ENCODE measurements at places on chromosomes 1 and 21. TPM values are rescaled to one million over a fixed set of nuclear protein-coding genes. Genes with fewer than 3 reads are reported as not detected.

DNA sequence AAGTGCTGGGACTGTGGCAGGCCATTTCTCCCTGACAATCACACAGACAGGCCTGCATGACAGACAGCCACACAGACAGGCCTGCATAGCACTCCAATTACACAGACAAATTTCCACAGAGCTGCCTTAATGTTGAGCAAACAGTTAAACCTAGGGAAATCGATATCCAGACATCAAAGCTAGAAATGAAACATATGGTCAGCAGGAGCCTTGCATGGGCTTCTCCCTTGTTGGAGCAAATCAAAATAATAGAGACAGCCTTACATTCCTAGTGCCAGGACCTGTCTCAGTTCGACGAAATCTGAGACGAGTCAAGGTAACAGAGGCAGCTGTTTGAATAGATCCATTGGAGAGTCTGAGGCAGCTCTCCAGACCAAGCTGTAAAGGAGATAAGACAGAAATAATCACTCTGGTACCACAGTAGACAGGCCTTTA is 42.4 kb downstream of the OLFML3 start:
- peak; percentile 30 for DNase-seq

DNA sequence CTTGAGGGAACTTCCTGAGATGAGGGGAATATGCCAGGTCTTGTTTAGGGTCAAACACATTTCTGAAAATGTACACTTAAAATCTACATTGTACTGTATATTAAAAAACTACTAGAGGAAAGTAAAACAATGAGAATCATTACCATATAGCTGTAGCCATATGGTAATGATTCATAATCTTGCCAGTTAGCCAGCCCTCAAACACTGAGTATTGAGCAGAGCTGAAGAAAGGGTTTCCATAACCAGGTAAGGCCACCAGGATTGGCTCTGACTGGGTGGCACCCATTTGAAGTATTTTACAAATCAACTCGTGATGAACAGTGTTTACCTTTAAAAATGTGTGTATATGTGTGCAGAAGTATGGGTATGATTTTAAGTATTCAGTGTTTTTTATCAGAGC is 226.7 kb downstream of the SLC45A1 start:
- no peak for DNase-seq

DNA sequence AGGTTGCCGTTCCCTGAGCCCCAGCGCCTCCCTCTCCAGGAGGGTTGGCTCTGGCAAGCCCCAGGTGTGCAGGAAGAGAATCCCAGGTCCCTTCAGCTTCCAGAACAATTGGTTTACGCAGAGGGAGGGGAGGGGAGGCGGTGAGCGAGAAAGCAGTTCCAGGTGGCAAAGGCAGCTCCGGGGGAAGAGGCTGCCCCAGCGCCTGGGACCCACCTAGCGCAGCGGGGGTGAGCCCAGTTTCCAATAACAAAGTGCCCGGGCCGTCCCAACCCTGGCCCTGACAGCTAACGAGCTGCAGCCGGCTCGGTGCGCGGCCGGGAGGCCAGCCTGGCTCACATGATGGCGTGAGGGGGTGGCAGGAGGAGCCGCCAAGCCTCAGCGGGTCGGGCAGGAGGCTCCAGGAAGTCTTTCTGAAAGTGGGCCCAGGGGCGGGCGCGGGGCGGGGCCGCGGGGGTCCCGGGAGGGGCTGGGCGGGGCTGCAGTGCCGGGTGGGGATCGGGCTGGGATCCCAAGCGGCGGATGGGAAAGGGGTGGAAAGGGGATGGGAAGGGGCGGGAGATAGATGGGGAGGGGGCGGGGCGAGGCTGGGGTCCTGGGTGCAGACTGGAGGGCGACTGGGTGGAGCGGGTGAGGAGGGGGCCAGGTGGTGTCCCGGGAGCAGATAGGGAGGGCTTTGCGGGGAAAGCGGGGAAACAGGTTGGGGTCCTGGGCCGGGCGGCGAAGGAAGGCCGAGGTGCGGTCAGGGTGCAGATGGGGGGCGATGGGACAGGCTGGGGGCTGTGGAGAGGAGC is 22.8 kb downstream of the DHRS3 start:
- peak; percentile 81 for DNase-seq

DNA sequence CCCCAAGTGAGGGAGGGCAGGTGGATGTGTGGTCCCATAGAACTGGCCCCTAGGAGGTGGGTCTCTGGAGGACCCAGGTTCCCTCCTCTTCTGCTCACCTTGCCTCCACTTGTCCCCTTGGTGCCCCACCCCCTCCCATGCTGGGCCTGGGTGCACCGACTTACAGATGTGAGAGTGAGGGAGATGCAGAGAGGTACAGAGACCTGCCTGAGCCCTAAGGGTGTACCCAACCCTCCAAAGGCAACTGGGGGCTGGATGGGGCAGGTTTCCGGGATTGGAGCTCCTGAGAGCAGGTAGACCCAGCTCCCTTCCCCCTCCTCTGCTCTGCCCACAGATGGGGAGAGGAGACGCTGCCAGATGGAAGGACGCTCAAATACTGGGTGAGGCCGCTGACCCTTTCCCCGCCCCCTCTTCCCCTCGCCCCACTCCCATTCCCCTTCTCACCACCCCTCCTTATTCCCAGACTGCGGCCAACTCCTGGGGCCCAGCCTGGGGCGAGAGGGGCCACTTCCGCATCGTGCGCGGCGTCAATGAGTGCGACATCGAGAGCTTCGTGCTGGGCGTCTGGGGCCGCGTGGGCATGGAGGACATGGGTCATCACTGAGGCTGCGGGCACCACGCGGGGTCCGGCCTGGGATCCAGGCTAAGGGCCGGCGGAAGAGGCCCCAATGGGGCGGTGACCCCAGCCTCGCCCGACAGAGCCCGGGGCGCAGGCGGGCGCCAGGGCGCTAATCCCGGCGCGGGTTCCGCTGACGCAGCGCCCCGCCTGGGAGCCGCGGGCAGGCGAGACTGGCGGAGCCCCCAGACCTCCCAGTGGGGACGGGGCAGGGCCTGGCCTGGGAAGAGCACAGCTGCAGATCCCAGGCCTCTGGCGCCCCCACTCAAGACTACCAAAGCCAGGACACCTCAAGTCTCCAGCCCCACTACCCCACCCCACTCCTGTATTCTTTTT is 10.3 kb downstream of the TINAGL1 start:
- no peak for DNase-seq

DNA sequence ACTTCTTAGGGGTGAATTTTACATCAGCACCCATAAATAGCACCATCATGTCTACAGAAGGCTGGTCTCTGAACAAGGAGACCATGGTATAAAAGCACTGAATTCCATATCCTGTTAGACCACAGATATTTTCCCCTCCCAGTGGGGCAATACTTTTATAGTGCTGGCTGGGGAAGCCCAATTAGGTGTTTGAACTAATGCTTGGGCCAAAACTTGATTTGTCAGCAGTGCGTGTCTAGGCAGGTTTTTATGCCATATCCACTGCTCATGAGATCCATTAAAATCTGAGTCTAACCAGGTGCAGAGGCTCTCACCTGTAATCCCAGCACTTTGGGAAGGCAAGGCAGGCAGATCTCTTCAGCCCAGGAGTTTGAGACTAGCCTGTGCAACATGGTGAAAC is 623.0 kb downstream of the NPHP4 start:
- DNase-seq: no peak

- no peak for DNase-seq
Measured at GRCh38 chr1:192147696-192148095, 10.6 kb upstream of the RGS18 start.

DNA sequence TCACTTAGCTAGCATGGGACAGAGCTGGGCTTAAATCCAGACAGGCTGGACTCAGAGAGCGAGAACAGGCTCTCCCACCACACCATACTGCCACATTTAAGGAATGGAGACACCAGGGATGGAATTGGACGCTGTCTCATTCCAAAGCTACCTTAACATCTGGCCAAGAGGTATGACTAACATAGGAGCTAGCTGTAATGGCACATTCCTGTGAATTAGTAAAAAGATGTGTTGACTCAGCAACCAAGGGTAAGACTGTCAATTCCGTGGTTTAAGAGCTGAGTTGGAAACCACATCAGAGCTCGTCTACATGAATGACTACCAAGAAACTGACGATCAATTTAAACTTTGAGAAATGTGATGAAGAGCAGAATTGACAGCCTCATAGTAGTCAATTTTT is 8.3 kb upstream of the TNFRSF9 start:
- DNase-seq: no peak

DNA sequence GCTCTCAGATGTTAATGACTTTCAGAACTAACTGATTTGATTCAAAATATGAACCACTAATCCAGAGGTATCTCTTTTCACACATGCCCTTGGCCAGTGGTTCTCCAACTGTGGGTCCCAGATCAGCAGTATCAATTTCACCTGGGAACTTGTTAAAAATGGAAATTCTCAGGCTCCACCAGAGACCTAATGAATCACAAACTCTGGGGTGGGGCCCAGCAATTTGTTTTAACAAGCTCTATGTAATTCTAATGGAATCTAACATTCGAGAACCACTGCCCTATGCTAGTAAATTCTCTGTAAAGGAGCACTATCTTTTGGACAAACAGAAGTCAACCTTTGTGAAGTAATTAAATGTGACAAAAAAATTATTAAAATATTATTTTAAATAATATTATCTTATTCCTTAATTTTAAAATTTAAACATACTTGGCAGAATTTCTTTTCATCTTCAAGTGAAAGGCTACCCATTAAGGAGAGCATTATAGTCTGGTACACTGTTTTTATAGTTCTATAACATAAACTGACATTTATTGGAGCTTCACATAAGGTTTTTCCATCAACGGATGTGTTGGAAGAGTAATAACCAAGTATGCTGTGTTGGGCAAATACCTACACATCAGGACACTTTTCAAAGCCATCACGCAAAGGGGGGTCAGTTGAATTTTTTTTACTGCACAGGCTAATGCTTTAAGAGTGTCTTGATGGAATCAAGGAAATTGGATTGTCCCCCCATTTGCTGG is 130.4 kb downstream of the LHX4 start:
- no peak for DNase-seq

GRCh38 chr1:229479660-229480399 is 28.3 kb downstream of the NUP133 start:
- peak; percentile 20 for DNase-seq

DNA sequence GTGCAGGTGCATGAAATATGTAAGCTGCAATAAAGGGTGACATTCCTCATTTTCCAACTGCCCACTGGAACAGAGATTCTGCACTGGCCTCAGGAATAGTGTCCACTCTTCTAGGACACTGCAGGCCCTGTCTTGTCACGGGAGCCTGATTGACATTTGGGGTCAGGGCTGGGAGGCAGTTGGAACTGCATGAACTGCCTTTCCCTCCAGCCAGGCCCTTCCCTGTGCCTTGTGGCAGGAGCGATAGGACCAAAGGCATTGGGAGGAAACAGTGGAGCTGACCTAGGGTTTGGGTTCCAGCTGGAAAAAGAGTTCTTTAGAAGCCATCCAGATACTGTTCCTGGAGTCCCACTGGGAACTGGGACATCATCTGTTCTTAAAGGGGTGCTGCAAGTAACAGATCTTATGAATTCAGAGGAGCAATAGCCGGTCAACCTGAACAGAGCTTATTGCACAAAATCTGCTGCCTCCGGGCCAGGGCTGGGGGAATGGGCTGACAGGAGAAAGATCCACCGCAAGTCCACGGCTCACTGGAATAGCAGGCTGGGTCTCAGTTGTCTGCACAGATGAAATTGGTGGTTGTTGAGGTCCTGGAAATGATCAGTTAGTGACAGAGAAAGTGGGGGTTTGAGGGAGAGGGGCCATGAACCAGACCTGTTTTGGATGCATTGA is 451.7 kb downstream of the CAMTA1 start:
- DNase-seq: no peak

DNA sequence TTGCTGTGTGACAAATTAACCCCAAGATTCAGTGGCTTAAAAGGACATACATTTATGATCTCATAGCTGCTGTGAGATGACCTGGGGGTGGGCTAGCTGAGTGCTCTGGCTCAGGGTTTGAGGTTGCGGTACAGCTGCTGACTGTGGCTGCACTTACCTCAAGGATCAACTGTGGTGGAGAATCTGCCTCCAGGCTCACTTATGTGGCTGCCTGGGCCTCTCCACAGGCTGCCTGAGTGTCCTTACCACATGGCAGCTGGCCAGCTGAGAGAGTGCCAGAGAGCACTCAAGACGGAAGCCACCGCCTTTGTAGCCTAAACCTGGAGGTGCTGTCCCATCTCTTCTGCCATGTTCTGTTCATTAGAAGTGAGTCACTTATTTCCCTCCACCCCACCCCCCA is 5.7 kb downstream of the LRRC71 start:
- DNase-seq: no peak

DNA sequence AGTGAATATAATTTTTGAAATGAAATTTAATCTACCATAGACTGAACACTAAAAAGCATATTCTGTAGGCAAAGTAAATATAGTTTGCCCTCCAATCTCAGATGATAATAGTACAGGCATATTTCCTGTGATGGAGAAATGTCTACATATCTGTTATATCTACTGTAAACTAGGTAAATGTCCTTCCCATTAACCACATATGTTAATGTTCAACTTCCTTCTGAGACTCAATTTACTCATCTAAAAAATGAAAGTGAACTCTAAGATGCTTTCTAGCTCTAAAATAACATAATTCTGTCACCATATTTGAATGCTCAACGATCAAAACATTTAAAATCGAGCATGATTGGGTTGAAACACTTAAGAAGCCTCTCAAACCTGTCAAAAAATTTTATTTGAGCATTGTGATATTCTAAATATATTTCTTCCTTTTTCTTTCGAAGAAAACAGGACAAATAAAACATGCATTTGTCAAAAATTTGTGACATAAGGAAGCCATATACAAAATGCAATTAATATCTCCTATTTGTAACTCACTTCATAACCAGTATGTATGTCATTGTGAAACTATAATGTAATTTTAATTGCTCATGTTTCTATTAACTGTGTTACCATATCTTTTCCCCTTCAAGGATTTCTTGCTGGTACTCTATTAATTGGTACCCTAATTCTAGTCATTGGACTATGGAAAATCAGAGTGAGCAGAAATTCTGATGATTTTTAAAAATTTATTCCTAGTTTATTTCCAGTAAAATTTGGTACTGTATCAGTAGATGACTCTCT is 34.2 kb downstream of the CD55 start:
- no peak for DNase-seq

GRCh38 chr21:29433366-29434059 is 134.8 kb downstream of the BACH1 start:
- DNase-seq: peak; percentile 13

The PTGFRN gene
- total RNA-seq: 127 TPM

The ATXN7L2 gene
- 8.5 TPM for total RNA-seq

The TAL1 gene
- total RNA-seq: 3.0 TPM

The TMCC2 gene
- total RNA-seq: 6.1 TPM

The HFM1 gene
- 4.0 TPM for total RNA-seq

The ANGPTL3 gene
- 0.04 TPM for total RNA-seq

The LINGO4 gene
- total RNA-seq: 0.22 TPM

The MIER1 gene
- 27.0 TPM for total RNA-seq

The TAS1R1 gene
- 2.7 TPM for total RNA-seq
